ENCODE measurements at places on chromosomes 7 and 10.

GRCh38 chr7:137146012-137146455, 197.5 kb downstream of the PTN start:
- peak; percentile 66 for DNase-seq

DNA sequence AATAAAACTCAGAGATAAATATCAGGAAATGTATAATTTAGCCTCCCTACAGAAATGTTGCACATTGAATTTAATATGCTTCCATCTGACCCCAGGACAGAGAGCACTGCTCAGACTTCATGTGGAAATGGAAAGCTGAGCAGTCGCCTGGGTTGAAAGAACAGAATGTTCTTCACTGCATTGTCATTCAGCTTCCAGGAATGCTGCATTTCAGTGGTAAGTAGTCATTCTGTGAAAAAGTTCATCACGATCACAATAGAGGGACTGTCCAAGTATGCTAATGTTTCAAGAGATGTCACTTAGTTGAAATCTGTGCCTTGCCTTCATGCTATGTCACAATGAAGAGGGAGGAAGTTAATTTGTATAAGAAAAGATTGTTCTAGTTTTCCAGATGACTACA, 147.3 kb downstream of the NRCAM start:
- peak; percentile 74 for DNase-seq

- DNase-seq: no peak
Measured at GRCh38 chr7:16991551-16991950, 109.8 kb upstream of the AGR3 start.

GRCh38 chr10:72889391-72889831, 4.1 kb upstream of the OIT3 start:
- DNase-seq: peak; percentile 28

DNA sequence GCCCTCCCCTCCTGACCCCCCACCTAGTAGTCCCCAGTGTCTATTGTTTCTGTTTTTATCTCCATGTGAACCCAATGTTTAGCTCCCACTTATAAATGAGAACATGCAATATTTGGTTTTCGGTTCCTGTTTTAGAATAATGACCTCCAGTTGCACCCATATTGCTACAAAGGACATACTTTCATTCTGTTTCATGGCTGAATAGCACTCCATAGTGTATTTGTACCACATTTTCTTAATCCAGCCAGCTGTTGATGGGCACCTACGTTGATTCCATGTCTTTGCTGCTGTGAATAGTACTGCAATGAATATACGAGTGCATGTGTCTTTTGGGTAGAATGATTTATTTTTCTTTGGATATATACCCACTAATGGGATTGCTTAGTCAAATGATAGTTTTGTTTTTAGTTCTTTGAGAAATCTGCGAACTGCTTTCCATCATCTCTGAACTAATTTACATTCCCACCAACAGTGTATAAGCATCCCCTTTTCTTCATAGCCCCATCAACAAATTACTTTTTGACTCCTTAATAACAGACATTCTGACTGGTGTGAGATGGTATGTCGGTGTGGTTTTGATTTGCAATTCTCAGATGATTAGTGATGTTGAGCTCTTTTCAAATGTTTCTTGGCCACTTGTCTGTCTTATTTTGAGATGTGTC, 128.4 kb upstream of the PHYHIPL start:
- DNase-seq: no peak

DNA sequence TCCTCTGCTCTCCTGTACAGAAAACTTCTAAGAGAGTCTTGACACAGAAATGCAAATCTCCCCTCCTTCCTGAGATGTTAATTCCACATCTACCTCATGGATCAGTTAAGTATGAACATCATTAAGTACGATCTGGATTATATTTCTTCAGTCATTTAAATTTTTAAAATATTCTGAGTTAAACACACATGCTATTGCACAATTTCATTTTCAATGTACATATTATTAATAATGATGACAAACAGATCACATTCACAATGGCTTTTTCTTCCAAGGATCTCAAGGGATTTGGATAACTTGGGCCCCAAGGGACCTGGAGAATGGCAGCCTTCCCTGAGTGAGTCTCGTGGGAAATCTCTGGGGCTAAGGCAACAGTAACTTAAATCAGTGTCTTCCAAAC, 16.2 kb downstream of the BEND7 start:
- DNase-seq: no peak

DNA sequence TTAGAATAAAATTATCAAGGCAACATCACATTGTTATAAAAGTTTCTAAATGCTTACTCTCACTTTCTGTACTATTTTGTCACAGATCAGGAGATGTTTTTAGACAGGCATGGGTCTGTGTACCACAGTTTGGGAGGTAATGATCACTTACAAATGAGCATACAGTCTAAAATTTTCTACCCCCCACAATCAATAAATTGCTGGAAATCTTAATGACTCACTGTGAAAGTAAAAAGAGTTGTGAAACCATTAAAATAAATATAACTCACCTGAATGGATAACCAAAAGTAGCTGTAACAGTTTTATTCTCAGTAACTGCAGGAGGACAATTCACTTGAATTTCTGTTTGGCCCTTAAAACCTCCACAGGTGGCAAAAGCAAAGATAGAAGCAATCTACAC, 13.2 kb downstream of the SYPL1 start:
- no peak for DNase-seq

DNA sequence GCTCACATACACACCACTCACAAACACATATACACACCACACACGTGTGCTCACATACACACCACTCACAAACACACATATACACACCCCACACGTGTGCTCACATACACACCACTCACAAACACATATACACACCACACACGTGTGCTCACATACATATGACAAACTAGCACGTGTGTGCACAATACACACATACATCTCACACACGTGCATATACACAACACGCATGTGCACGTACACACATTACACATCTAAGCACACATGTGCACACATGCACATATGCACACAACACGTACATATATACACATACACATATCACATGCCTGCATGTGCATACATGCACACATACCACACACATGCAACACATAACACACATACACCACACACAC, 78.3 kb upstream of the FOXK1 start:
- DNase-seq: no peak

DNA sequence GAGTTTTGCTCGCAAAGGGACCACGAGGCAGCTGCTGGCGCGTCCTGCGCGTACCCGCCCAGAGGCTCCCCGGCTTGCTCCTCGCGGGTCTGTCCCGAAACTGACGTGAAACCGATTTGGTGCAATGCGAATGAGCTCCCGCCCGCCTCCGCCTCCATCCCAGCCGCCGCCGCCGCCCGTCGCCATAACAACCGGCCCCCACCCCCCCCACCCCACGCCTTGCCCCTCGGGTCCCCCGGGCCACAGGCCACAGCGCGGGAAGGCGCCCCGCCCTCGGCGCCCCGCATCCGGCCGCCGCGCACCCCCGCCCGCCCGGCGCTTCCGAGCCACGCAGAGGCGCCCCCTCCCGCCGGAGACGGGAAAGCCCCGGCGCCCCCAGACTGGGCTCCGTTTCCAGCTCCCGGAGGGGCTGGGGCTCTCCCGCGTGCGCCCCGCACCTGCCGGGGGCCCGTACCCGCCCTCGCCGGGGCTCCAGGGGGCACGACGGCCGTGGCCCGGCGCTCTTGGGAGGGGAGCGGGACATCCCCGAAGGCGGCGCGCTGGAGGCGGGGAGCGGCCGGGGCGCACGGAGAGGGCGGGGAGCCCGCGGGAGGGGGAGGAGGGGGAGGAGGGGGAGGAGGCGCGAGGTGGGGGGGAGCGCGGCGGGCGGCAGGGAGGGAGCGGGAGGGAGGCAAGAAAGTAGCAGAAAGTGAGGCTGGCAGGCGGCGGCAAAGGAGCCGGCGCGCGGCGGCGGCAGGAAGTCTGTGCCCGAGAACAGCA, at the start of gene CAMK1D:
Gene CAMK1D (plus strand): TSS at position 678 of the 759 bp plus-strand sequence.
- peak; percentile 80 for DNase-seq

- DNase-seq: peak; percentile 34
Measured at GRCh38 chr7:103048833-103049232, 25.8 kb downstream of the FBXL13 start.

GRCh38 chr7:142611566-142612236, 137.6 kb upstream of the PRSS1 start:
- DNase-seq: no peak

DNA sequence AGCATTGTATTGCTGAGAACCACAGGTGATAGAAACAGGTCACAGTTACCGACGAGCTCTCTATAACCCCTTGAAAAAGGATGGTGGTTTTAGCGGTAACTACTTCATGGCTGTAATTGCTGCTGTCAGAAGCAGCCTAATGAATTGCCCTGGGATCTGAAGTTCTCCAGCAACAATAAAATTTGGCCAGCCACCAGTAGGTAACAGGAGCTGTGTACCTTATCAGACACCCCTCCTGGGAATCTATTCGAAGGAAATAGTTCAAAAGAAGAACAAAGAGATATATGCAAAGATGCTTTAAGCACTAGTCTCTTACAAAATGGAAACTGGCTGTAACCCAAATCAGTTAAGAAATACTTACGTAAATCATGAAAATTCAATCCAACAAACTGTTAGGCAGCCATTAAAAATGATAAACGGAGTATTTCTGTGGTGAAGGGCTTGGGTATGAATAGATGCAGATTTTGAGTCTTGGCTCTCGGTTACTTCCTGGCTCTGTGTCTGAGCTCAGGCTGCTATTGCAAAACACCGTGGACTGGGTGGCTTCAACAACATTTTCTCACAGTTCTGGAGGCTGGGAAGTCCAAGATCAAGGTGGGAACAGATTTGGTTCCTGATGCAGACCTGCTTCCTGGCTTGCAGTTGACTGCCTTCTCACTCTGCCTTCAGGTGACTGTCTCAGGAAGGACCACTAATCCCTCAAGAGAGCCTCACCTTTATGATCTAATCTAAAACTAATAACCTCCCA, 1.6 kb downstream of the MSRB2 start:
- DNase-seq: peak; percentile 94

- no peak for DNase-seq
Measured at GRCh38 chr10:117544711-117545140, 2.2 kb downstream of the EMX2 start.

DNA sequence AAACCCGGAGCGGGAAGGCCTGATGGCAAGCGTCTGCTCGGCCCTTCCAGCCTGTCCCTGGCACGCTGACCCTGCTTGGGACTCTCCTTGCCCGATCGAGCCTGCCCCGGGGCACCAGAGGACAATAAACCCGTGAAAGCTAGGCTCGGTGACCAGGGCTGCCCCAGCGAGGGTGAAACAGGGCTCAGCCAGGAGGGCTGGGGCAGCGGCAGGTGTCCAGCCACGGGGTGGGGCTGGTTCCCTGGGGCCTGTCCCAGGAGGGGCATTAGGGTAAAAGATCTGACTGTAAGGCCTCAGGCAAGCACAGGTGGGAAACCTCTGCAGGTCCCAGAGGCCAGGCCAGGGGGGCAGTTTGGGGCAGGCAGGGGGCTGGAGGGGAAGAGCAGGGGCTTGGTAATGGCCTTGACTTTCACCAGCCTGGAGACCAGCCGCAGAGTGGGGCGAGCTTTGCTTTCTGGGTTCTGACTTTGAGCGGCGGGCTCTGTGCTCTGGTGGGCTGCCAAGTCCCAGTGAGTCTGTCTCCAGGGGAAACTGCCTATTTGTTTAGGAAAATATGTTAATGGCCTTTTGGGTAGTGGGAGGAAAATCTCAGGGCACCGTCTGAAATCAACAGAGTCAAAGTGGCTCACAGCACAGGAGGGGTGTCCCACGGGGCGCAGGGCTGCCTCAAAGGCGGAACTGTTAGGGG, 68.2 kb upstream of the INPP5A start:
- no peak for DNase-seq

- no peak for DNase-seq
Measured at GRCh38 chr10:125258676-125259075, 98.3 kb upstream of the CTBP2 start.

DNA sequence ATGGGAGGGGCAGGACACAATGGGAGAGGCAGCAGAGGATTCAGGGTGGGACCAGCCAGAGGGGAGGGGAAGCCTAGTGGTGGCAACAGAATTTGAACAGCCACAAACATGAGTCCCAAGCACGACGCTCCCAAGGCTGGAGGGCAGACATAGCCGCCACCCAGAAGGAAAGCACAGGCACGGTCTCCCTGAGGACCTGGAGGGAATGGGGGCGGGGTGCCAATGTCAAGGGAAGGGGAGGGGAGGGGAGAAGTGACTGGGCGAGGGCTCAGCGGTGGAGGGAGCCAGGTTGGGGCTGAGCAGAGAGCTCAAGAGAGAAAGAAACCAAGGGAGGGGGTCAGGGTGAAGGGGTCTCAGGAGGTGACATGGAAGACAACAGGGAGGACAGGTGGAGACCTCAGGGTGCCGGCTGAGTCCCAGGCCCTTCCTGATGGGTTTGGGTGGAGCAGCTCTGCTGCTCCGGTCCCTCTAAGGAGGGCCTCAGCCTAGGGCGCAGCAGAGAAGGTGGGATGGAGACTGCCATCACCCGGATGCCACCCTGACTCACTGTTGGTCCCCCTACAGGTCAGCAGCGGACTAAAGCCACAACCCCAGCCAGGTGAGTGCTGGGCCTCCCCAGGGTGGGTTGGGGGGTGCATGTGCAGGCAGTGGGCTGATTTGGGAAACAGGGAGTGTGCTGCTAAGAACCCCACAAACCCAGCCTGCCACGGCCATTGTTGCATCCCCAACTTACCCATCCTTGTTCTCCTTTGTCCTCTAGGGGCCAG, 24.2 kb downstream of the PILRA start:
- no peak for DNase-seq

- DNase-seq: no peak
Measured at GRCh38 chr7:158957921-158958491, 101.6 kb downstream of the DYNC2I1 start.

DNA sequence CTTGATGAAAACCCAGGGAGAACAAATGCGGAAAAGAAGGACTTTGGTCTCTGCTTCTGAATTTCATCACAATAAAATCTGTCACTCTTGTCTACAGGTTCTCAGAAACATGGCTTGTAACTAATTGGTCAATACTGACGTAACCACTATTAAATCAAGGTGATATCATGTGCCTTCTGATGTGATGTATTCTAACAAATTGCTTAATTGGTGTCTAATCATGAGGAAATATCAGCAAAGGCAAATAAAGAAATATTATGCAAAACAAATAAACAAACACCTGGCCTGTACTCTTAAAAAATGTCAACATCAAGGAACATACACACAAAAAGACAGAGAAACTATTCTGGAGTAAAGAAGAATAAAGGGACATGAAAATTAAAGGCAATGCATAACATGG, 1165.0 kb downstream of the NXPH1 start:
- DNase-seq: no peak

- DNase-seq: no peak
Measured at GRCh38 chr10:122786269-122786668, 59.4 kb downstream of the CUZD1 start.

GRCh38 chr7:46494028-46494427, 573.0 kb upstream of the IGFBP3 start:
- peak; percentile 26 for DNase-seq

GRCh38 chr10:1183033-1183396, 126.8 kb downstream of the WDR37 start:
- no peak for DNase-seq

GRCh38 chr10:78457804-78458482, 424.3 kb downstream of the RPS24 start:
- DNase-seq: peak; percentile 71

DNA sequence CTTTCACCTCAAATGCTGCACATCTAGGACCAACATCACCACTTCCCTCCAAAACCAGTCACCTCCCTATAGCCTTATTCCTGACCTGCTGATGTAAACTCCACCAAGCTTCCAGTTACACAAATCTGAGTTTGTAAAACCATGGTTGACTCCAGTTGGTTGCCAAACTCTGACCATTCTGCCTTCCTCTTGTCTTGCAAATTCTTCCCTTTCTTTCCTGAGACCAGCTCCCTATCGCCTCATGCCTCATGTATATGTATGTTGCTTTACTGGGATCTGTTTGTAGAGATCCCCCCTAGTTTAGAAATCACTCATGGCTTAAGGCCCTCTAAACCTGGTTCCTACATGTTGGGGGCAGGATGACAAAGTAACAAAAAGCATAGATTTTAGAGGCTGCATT, 31.3 kb downstream of the PAX2 start:
- no peak for DNase-seq

Measured in fibroblast of lung (primary cell).